ENCODE measurements at places on chromosomes 2 and 18.
A peak's percentile ranks its signal among the peaks of the same experiment; 100 is the strongest.

- DNase-seq, result no peak
These were observed 84.2 kb downstream of the DAPL1 start for GRCh38 chr2:158879229-158879903.

DNA sequence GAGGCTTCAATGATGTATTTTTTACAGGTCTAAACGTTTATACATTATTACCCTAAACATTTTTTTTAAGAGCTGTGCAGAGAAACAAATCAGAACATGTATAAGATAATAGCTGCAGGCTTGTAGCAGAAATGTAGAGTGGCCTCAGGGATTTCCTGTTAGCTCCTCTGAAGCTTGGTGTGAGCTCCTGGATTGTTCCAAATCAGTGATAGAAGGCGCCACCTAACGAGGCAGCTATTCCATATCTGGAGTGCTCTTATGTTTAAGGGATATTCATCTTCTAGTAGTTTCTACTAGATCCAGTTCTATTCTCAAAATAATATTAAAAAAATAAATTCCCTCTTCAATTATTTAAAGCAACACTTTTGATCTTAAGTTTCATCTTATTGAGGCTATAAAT, 93.1 kb downstream of the LRP1B start:
- no peak for DNase-seq

DNA sequence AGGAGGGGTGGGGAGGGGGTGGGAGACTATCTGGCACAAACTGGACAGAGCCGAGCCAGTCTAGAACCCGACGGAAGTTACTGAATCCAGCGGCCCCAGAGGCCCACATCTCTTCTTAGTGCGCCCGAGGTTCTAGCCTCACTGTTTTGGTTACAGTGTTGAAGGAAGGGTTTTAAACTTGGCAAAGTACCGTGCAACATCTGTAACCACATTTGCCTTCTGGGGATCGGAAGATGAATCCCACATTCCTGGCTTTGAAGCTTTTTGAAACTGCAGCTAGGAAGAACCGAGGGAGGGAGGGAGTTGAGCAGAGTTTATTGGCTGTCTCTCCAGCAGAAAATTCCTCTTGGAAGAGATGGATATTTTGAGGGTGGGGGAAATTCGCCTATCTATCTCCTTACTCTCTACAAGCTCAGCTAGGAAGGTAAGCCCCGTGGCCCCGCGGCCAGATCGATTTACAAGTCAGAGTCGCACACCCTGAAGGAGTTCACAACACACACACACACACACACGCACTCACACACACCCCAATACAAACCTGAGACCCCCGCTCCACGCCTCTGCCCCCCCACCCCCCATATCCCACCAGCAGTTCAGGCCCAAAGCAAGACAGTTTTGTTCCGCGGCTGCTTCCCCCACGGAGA, 1.0 kb downstream of the ACVR1 start:
- no peak for DNase-seq

- DNase-seq, result no peak
These were observed 801 bp downstream of the OSR1 start for GRCh38 chr2:19357402-19358241.

DNA sequence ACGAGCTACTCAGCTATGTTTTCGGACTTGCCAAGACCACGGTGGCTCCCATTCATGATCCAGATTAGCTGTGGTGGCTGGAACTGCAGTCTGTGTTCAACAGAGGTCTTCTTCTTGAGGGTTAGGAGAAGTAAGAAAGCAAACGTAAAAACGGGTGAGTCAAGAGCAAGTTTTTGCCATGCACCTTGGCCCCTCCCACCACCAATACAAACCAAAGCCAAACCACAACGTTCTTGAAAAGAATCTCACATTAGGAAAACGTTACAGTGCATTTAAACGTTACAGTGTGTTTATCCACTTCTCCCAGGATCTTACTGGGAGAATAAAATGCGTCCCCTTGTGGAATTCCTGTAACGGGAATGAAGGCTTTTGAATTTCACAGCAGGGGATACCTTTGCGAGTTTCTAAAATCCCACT, 725 bp downstream of the FBXO48 start:
- peak; percentile 71 for DNase-seq

- DNase-seq, result no peak
These were observed 335.5 kb upstream of the NT5C1B start for GRCh38 chr2:18924886-18925285.
